ENCODE measurements at places on chromosomes 7 and 10.

- peak; percentile 61 for DNase-seq
These were observed 844 bp downstream of the NRF1 start for GRCh38 chr7:129612112-129613015.

DNA sequence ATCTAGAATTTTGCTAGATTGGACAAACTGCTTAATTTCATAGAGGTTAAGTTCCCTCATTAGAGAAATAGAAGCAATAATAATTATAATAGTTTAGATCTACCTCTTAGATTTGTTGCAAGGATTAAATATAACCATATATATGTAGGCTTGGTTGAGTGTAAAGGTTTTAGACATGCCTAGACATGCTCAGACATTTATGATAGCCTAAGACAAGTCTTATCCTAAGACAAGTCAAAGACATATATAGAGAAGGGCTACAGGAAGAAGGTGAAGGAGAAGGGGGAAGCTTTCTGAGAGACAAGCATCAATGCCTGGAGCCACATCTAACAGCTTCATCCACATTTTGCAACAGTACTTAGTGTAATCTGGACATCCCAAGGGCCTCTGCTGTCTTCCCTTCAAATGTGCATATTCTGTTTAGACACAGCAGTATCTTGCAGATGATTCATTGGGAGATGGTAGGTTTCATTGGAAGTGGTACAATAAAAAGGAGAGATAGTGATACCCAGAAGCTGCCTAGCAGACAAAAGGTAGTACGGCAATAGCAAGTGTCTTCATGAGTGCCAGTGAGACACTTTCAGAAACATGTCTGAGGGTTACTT, 146.5 kb downstream of the HGF start:
- no peak for DNase-seq

DNA sequence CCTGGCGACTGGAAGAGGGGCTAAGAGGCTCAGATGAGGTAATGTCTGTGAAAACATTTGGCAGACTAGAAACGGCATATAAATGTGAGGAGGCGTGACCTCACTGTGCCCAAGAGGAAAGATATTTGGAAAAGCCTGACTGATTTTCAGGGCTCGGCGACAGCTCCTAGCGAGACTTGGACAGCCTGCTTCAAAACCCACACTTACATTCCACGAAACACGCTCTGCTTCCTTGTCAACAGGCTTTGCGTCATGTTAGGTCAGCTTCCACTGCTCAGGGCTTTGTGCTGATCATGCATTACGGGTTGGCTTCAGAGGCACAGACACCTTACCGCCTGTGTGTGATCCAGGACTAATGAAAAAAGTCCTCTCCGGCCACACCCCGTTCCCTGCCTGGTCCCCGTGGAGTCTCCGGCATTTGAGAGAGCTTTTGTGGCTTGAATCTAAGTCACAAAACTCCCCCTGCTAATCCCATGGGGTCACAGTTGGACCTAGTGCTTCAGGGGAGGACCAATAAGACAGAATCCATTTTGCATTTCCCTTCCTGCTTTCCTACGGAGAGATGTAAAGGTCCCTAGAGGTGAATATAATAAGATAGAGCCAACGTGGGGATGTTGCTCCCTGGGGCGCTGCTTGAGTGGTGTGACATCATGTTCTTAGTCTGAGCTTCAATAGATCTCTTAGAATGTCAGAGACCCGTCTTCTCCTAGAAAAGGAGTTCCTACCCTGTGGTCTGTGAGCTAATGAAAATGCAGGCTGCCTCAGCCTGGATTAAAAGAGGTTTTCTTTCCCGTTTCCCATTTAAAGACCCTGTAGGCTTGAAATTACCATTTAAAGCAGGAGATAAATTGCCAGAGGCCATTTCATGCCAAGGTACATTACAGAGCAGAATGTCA, 25.5 kb downstream of the FGFBP3 start:
- DNase-seq = peak; percentile 77

DNA sequence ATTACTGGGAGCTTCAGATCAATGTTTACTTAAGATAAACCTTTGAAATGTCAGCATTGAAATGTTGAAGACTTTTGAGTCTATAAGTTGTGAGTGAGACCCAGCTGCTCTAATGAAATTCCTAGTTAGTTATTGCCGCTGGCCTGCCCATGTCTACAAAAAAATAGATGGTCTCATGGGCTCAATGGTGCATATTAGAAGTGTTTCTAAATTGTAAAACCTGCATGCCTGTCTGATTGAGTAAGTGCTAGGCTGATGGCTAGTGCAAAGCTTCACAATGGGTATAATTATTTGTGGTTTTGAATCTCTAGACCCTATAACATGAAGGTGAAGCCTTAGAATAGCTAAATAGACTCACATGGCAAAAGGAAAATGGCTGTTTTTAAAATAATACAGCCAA, 234.5 kb downstream of the SORCS3 start:
- no peak for DNase-seq

GRCh38 chr7:158534598-158534997, 53.0 kb downstream of the PTPRN2 start:
- no peak for DNase-seq

DNA sequence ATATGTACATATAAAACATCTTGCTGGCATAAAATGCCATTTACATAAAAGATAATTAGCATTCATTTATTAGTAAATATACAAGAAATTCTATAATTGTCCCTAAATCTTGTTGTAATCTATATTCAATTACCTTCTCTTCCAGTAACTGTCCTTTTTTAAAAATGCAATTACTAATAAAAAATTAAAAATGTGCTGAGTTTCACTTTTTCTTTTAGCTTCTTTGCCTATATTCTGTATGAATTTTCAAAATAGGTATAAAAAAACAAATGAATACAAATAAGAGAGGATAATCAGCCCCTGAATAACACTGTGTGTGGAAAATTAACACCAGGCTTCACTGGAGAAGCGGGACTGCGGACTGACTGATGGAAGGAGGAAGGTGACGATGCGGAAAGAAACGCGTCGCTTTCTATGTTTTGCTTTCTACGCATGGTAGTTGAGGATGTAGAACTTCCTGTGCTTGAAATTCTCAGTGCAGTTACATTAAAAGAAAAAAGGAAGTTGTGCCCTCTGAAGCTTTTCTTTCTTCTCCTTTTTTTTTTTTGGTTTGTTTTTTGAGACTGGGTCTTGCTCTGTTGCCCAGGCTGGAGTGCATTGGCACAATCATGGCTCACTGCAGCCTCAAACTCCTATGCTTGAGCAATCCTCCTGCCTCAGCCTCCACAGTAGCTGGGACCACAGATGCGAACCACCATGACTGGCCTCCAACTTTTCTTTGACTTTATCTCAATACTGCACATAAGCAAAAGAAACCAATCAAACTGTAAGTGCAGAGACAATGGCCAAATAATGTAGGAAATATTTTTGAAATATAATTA, 7.4 kb upstream of the ZMYND11 start:
- DNase-seq = no peak

DNA sequence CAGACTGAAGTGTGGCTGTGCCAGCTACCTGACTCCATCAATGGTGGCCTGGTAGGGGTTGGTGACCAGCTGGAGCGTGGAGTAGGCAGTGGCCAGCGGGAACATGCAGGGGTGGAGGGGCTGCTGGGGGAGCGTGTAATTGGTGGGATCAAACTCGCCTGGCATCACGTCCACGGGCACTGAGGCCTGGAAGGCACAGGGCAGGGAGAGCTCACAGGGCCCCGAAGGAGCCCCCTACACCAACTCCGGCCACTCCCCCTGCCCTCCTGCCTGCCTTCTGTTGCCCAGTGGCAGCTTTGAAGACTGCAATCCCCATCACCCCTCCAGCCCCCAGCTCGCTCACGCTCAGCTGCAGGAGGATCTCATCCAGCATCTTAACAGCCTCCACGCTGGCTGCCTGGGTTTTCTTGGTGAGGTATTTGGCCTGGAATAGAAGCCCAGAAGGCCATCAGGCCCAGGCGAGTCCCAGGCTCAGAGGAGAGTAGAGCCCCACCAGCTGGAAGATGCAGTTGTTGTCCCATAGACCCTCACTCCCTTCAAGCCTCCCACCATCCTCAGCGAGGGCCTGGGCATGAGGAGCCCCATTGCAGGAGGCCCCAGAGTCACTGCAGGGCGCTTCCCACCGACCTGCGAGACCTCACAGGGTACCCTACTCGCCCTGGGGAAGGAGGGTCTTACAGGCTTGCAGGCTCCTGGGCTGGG, 7.1 kb downstream of the POLD2 start:
- DNase-seq = no peak

- DNase-seq = no peak
These were observed 193.9 kb upstream of the TCF7L2 start for GRCh38 chr10:112756235-112756527.

DNA sequence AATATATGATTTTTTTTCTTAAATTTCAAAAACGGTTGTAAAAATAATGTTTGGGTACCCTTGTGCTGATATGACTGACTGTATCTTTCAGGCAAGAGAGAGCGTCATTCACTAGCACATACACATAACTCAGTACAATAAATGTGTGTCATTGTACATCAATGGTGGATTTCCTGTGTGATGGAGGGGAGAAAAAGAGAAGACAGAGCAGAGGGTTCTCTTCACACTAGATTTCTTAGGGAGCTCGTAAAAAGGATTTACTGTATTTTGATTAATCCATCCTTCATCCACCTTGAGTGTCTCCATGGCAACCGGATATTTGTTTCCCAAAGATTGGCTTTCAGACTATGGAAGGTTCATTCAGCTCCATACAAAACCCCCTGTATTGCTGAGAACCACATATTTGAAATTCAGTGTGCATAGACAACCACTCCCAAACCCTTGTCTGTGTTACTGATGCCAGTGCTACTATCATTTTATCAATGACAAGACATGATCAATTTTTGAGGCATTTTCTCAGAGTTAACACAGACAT, 150.6 kb downstream of the AKR1D1 start:
- no peak for DNase-seq

DNA sequence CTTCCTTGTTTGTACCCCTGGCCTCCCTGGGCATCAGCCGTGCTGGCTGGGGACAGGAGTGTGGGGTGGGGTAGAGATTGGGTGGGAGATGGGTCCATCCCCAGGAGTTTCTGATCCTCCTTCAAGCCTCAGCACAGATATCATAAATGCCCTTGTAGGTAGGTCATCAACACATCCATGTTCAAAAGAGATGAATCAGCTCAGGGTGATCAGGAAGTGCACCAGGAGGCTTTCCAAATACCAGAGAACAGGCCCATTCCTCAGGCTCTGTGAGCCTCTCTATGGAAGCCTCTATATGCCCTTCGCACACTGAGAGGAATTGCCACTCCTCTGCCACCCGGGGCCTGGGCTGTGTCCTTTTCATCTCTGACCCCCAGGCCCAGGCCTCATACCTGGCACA, 31.9 kb upstream of the ADCYAP1R1 start:
- no peak for DNase-seq

DNA sequence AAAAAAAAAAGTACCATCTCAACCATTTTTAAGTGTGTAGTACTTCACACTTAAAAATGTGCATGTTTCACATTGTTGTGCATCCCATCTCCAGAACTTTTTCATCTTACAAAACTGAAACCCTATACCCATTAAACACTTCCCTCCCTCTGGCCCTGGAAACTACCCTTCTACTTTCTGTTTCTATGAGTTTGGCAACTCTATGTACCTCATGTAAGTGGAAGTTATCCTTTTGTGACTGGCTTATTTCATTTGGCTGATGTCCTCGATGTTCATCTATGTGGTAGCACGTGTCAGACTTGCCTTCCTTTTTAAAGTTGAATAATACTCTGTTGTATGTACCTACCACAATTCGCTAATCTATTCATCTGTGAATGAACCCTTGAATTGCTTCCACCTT, 12.2 kb downstream of the KCNMA1 start:
- DNase-seq = no peak

GRCh38 chr10:102555781-102556328, 52.1 kb downstream of the SUFU start:
- peak; percentile 64 for DNase-seq

GRCh38 chr10:91296471-91296870, 76.0 kb downstream of the PCGF5 start:
- peak; percentile 50 for DNase-seq

DNA sequence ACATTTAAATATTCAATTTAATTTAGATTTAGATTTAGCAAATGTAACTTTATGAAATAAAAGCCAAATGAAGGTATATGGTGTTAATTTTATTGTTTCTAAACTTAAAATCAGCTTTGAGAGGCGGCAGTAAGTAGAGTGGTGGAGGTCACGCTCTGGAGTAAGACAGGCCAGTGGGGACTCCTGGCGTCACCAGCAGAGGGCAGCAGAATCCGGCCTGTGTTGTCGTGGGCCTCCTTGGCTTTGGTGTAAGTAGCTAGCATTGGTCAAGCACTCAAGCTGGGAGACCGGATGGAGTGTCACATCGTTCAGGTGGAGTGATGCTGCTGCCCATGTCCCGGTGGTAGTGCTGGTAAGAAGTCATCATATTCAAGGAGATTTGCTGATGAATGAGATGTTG, 98.7 kb upstream of the DNAJB6 start:
- DNase-seq = no peak

DNA sequence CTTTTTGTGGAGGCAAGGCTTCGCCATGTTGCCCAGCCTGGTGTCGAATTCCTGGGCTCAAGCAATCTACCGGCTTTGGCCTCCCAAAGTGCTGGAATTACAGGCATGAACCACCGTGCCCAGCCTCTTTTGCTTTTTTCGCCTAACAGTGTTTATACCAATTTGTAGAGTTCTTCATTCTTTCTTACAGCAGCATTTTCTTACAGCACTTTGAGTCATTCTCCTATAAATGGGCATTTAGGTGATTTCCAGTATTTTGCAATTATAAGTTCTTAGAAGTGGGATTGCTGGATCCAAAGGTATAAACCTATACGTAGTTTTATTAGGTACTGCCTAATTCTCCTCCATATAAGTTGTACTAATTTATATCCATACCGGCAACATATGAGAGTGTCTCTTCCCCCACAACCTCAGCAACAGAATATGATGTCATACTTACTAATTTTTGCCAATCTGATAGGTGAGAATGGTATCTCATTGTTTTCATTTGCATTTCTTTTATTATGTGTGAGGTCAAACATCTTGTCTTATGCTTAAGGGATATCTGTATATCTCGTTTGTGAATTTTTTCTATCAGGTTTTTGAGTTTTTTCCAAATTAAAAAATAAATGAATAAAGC, 39.1 kb downstream of the SUFU start:
- DNase-seq = no peak

DNA sequence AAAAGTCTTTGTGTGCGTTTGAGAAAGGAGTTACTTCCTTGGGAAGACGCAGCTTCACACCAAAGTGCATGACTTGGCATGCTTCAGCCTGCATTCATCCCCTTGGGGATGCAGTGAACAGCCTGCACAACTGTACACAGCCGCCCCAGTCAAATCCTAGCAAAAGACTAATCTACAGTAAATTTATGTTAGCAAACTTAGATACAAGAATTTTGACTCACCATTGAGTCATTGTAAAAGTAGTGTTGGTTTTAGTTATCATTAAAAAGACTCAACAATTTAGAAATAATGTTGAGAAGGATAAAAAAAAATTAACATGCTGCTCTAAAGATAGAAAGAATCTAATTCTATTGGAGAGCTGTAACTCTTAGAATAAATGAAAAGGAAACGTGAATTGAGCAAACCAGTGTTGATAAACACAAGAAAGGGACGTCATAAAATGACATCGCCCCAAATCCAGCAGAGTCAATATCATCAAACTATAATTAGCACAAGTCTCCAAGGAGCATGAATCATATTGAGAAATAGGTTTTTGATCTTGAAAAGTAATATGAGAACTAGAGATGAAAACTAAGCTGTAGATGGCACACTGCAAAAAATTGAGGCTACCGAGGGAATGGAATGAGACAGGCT, 11.9 kb upstream of the OPTN start:
- DNase-seq = peak; percentile 89

Data from cardiac fibroblast (primary cell).